ENCODE measurements at places on chromosomes 5 and 9.

GRCh38 chr5:107414802-107415201 is 255.9 kb downstream of the EFNA5 start:
- DNase-seq = no peak

- DNase-seq = no peak
Observed at GRCh38 chr5:134638760-134639201, 6.2 kb upstream of the SAR1B start.

DNA sequence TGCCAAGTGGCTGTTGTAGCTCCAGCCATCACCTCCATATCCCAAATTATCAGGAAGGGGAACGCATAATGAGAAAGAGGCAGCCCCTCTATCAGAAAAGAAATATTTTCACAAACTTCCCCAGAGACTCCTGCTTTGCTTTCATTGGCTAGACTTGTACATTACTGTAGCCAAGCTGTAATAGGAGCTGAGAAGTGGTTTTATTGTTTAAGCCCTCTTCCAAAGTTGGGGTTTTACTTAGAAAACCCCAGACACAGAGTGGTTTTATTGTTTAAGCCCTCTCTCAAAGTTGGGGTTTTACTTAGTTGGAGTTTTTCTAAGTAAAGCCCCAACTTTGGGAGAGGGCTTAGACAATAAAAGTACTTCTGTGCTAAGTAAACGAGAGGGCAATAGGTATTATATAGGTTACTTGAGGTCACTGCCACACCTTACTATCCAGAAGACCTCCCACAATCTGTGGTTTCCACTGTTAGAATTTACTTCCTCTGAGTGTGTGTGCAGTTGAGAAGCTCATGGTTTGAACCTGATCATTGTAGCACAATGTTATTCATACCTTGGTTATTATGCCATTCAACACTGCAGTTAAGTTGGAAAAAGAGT is 215.7 kb upstream of the OTULINL start:
- DNase-seq = no peak

DNA sequence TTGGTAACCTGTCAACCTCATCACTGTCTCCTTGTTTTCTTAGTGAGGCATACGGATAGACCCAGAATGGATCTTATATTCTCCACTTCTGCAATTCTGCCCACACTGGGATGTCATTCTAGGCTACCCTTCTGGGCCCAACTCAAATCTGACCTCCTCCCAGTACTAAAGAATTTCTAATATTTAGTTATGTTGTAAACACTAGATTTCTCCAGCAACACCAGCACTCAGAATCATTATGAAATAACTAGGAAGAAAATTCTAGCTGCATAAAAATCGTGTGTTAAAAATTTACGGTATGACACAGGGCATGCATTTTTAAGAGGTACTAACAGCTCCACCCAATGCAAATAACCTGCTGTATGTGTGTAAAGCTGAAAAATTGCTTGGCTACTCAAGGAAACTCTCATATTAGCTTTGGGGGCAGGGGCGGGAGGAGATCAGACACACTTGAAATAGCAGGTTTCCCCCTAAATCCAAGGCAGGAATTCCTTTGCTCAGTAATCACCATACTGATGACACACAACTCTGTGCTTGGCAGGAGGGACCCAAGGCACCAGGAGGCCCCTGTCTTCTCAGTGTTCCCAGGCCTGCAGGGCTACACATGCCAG is 27.3 kb downstream of the MACROH2A1 start:
- no peak for DNase-seq

DNA sequence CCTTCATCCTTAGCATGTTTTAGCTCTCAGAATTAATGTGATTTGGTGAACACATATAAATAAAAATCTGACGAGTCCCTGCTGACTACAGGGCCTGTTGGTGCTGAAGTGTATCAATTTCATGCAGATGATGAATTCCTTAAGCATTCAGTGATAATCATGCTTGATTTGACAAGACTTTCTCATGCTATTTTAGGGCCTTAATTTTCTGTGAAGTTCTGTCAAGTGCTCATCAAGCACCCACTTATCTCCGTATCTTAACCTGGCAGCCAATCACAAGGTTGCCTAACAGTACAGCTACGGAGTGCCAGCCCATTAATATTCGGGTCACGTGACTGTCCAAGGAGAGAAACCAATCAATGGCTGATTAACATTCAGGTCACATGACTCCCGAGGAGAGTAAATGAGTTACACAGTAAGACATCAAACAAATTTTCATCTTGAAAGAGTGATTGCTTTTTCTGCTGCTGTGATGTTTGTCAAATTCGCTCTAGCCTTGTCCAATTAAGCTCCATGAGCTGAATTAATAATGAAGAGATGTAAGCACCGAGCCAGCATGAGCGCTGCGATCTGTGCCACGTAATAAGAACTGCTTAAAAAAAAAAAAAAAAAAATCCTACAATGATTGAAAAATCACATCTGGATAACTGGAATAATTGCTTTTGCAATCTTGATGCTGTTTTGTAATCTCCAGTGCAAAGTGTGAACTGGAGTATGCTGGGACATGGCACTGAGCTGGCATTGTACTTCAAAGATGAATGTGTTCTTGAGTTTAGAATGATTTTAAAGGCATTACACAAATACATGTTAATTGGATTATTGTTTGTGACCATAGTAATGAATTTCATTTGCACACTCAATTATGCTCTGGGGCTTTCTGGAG is 104.3 kb upstream of the SPATA31D4 start:
- no peak for DNase-seq

- DNase-seq = no peak
Observed at GRCh38 chr5:140996060-140996459, 29.8 kb downstream of the PCDHAC2 start.

GRCh38 chr5:16418471-16418922 is 47.1 kb downstream of the ZNF622 start:
- no peak for DNase-seq

GRCh38 chr9:36991516-36992134 is 42.4 kb downstream of the PAX5 start:
- DNase-seq = no peak

GRCh38 chr9:35923927-35924763 is 14.9 kb downstream of the SPAAR start:
- peak; percentile 83 for DNase-seq

- no peak for DNase-seq
Observed at GRCh38 chr5:30843541-30843940, 349.9 kb upstream of the CDH6 start.

GRCh38 chr9:105369911-105370310 is 77.9 kb upstream of the FSD1L start:
- no peak for DNase-seq

- no peak for DNase-seq
Observed at GRCh38 chr9:16333691-16334090, 536.8 kb downstream of the BNC2 start.

DNA sequence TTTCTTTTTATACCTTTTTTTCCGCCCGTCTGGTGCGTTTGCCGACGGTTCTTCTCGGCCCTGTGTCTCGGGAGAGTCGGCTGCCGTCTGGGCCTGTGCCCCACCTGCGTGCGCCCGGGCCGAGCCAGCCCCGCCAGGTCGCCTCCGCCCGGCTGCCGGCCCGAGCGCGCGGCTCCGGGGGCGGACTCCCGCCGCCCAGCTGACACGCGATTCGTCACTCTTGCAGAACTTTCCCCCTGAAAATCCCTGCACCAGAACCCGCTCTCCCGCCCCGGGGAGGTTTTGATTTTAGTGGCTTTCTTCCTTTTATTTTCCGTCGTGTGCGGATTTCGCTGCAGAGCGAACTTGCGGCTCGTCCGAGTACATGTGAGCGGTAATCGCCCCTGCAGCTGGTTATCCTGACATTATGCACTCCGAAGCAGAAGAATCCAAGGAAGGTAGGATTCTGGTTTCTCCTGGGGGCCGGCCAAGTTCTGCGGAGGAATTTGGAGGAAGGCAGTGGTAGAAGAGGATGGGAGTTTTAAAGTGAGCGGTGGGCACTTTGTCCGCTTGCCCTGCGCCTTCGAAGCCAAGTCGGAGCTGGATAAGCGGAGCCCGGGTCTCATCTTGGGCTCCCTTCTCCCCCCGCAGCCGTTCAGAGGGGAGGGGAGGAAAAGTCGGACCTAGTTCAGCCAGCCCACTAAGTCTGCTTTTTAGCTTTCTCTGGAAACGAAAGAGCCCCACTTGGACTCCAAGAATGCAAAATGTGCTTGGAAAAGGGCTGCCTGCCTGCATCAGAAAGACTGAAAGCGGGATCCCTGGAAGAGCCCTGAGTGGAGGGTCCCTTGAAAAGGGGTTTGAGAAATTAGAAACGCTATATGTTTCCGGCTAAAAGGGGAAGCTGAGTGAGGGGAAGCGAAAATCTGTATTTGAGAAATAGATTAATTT is at the start of gene TNFAIP8:
TNFAIP8 (plus strand) TSS at position 335 of the 927 bp plus-strand sequence; CDS start at position 407, 72 bp downstream.
- DNase-seq = no peak

DNA sequence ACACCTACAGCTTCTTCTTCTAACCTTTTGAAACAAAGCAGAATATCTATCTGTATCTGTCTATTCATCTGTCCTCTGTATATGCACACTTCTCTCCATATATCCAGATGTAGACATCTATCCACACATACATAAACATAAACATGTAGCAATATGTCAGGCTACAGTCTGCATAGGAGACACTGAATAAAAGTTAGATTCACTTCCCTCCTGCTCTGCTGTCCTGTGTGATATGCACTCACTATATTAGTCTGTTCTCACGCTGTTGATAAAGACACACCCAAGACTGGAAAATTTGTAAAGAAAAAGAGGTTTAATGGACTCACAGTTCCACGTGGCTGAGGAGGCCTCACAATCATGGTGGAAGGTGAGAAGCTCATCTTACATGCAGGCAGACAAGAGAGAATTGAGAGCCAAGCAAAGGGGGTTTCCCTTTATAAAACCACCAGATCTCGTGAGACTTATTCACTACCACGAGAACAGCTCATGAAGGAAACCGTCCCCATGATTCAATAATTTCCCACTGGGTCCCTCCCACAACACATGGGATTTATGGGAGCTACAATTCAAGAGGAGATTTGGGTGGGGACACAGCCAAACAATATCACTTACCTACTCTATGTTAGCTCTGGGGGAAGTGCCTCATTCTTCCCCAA is 24.1 kb downstream of the RANBP3L start:
- no peak for DNase-seq

DNA sequence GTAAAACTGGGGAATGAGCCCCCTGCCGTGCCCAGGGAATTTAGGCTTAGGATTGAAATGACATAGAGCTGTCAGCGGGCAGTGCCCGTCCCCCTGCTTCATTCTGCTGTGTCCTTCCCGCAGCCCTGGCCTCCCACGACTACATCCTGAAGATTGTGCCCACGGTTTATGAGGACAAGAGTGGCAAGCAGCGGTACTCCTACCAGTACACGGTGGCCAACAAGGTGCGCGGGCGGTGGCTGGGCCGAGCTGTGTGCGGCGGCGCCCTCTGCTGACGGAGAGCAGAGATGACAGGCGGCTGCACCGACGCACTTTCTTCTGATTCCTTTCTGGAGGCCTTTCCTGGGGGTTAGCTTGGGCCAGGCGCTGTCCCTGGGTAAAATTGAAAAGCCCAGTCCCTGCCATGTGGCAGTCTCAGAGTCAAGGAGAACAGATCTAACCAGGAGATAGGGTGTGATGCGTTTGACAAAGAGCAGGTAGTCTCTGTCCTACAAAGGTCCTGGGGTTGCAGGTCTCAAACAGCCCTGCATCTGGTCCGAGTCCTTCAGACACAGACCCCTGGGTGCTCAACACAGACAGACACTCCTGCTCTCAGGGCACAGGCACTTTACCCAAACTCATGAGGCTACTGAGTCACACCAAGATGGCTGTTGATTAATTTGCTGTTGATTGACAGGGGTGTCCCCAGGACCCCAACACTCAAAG is 26.8 kb upstream of the RPL26L1 start:
- no peak for DNase-seq

DNA sequence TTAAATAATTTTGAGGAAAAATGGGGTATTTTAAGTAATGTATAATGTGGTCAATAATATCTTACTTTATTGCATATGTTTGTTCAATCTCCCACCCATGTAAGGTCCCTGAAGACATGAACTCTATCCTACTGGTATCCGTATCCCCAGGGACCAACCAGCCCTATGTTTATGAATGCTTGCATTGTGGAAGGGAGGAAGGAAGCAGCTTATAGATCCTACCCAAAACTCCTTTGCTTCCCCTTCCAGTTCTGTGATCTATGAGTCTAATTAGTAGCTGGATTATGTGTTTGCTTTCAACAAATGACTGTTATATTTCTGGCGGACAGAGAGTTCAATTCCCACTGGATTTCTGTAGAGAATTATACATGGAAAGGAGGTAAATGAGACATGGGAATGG is 45.6 kb downstream of the CNTRL start:
- DNase-seq = no peak

DNA sequence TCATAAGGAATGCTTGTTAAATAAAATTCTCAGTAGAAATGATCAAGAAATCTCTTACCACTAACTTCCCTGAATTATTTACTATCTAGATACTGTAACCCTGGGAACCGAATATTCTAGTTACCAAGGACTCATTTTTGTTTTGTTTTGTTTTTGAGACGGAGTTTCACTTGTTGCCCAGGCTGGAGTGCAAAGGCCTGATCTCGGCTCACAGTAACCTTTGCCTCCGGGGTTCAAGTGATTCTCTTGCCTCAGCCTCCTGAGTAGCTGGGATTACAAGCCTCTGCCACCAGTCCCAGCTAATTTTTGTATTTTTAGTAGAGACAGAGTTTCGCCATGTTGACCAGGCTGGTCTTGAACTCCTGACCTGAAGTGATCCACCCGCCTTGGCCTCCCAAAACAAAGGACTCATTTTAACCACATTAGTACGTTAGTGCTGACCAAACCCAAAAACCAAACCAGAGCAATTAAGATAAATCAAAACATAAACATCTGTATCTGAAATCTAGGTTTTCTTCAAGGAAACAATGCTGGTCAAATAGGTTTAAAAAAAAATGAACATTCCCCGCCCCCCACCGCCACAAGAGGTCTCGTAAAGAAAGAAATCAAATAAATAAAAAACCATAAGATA is 3.7 kb downstream of the TXN start:
- no peak for DNase-seq

DNA sequence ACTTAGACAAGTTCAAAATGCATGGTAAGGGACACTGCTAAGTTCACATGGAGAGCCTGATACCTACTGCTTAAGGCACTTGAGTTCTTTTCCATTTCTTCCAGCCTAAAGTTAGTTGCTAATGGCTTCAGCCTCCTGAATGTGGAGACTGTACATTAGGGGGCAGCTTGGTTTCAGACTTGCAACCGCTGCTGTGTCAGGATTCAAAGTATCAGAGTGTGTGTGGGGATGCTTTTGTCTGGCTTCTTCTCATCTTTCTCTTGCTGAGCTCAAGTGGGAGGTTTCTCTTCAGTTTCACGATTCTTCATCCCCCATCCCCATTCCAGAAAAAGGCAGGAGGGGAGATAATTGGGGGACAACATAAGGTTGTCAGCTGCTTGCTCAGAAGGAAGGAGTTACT is 49.4 kb downstream of the ATP10B start:
- DNase-seq = no peak

- no peak for DNase-seq
Observed at GRCh38 chr5:61440086-61440485, 108.0 kb downstream of the ZSWIM6 start.

GRCh38 chr5:54073735-54074134 is 236.6 kb downstream of the ARL15 start:
- DNase-seq = no peak

GRCh38 chr5:112668016-112668415 is 69.7 kb upstream of the APC start:
- no peak for DNase-seq

Measured in HS-27A (cell line).